ENCODE measurements at places on chromosomes 7 and 10.

- no peak for DNase-seq
Observed at GRCh38 chr10:58265249-58265648, 2.4 kb downstream of the IPMK start.

- DNase-seq, result no peak
Observed at GRCh38 chr10:131075218-131075770, 236.2 kb downstream of the TCERG1L start.

DNA sequence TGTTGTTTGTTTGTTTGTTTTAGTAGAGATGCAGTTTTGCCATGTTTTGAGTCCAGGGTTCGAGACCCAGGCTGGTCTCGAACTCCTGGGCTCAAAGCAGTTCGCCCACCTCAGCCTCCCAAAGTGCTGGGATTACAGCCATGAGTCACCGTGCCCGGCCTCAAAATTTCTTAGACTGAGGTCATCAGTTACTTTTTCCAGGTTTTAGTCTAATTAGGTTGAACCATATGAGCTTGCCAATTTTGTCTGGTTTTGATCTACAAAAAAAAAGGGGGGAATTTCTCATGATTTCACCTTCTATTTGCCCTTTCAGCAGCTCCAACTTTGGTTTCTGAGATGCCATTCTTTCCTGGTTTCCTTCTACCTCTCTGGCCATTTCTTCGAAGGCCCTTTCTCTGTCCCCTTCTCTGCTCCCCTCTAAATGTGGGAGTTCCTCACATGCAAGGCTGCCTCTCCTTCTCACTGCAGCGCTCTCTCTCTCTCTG lies 5.5 kb downstream of the CUEDC2 start:
- DNase-seq, result no peak

DNA sequence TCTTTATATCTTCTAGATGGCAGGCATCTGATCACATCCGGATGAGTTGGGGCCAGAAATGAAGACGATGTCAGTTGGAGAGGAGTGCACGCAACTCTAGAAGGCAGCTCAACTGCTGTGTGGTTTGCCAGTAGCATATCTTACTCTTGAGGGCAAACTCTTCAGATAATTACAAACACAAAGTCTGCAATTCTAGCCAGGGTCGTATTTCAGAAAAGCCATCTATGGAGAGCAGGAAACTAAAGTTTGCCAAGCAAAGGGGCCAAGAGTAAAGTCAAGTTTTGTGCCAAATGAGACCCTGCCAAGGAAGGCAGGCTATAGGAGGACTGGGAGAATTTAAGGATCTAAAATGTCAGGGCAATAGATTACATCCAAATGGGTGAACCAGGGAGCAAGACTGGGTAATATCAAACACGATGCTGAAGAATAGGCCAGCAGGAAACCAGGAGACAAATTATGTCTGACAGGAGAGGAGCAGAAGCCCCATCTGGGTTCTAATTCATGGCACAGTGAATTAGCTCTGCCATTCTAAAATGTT lies 312.5 kb upstream of the SEMA3C start:
- DNase-seq, result no peak

DNA sequence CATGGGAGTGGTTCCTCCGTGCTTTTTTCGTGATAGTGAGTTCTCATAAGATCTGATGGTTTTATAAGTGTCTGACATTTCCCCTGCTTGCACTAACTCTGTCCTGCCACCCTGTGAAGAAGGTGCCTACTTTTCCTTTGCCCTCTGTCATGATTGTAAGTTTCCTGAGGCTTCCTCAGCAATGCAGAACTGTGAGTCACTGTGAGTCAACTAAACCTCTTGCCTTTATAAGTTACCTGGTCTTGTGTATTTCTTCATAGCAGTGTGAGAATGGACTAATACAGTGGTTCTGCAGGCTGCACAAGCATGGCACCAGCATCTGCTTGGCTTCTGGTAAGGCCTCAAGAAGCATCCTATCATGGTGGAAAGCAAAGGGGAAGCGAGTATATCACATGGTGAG lies 1144.6 kb downstream of the SORCS3 start:
- no peak for DNase-seq

GRCh38 chr10:91559169-91559568 lies 73.7 kb downstream of the PPP1R3C start:
- no peak for DNase-seq
